T-helper 1 cell (primary cell): ENCODE measurements at places on chromosomes 16 and 17.
A peak's percentile ranks its signal among the peaks of the same experiment; 100 is the strongest.

GRCh38 chr17:34974794-34975785 is 5.2 kb upstream of the LIG3 start:
- no peak for DNase-seq

DNA sequence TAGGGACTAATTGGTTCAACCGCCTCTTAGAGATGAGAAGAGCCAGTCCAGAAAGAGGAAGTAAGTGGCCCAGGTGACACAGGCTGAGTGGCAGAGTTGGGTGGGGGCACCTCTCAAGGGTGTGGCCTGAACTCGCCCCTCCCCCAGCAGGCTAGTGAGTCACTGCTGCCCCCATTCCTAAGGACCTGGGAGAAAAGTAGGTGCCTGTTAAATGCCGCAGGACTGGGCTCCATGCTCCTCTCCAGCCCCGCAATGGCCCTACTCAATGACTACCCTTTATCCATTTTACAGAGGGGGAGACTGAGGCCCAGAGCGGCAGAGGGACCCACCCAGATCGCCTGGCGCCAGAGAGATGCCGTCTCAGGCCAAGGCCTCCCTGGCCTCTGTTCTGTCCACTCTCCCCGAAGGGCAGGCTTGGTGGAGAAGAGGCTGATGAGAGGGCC is 8.1 kb downstream of the TMEM235 start:
- no peak for DNase-seq

- DNase-seq: no peak
These were observed 3.4 kb upstream of the SEC14L5 start for GRCh38 chr16:4954714-4955113.

GRCh38 chr17:71396711-71397110 is 724.1 kb upstream of the SOX9 start:
- no peak for DNase-seq

DNA sequence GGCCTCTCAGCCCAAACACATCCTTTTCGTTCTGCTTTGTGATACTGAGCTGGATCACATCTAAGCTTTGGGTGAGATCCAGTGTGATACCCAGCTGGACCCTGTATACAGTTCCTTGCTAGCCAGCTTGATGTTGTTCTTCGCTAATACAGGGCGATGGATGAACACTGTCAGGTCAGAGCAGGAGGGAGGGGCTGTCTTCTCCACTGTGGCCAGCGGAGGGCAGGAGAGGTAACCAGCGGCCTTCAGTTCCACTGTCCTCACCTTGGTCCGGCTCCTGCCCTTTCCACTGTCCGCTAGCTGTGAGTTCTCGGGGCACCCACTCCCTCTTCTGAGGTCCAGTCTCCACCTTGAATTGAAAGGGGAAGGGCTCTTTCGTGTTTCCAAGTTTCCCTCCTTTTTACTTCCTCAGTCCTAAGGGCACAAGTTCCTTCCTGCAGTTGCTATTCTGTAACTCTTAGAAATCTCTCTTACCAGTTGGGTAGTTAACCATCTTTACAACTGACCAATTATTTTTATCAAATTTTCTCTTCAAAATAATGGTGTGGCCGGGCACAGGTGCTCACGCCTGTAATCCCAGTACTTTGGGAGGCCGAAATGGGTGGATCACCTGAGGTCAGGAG is 3.0 kb upstream of the ZNF213 start:
- DNase-seq: peak; percentile 55

- DNase-seq: no peak
These were observed 200.5 kb upstream of the NLRP1 start for GRCh38 chr17:5784791-5785190.

- DNase-seq: no peak
These were observed 158.9 kb upstream of the CIBAR2 start for GRCh38 chr16:85271198-85271597.

DNA sequence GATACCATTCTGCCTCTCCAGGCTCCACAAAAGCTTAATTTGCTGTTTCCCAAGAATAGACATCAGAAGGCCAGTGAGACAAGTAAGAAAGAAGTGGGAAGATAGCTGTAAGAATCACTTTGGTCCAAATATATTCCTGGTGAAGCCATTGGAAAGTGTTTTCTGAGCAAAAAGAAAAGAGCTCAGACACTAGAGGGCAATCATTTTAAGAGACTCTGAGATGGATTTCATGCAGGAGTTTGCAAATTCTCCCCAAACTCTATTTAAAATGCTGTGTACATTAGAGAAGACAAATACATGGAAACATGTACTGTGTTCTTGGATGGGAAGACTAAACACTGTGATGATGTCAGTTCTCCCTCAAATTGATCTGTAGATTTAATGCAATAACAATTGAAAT is 8.0 kb upstream of the SLC6A2 start:
- DNase-seq: no peak

GRCh38 chr17:28276011-28276410 is 43.0 kb upstream of the TMEM97 start:
- no peak for DNase-seq

- DNase-seq: peak; percentile 41
These were observed at the start of gene HOXB7 for GRCh38 chr17:48610282-48611211. Gene HOXB7 (minus strand): TSS chr17:48611017. CDS start chr17:48610918, 99 bp downstream.

DNA sequence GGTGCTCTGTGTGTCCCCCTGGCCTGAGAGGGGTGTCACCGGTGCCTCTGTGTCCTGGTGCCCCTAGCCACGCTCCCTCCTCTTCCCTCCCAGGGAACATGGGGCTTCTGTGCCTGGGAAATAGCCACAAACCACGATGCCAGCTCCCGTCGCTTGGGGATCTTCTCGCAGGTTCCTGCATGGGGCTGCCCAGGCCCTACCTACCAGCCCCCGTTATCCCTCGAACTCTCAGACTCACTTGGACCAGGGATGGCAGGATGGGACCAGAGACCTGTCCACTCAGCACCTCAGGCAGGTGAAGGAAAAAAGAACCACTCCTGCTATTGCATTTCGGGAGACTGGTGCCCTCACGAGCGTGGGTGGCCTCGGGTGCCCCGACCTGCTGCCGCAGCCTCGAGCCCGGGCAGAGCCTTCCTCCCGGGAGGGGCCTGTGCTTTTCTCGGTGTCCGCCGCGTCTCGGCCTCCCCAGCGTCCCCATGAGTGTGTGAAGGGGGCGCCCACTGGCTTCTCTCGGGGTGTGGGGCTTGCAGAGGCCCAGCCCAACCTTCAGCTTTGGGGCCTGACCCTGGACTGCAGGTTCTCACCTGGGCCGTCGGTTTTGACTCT is 41.0 kb upstream of the GNG13 start:
- no peak for DNase-seq

DNA sequence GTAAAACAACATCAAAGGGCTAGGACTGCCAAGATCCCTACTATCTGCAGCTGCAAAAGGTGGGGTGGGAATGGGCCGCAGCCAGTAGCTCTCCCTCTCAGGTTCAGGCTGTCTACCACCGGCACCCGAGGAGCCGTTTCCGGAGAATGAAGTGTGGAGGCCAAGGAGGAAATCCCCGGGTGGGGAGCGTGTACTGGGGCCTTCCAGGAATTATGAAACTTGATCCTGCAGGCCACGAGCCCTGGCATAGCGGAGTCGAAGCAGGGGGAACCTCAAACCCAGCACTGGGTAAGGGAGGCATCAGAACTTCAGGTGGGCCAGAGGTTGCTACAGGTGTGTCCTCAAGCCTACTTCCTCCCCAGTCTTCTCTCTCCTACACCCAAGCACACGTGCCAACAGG is 5.1 kb downstream of the INPP5K start:
- no peak for DNase-seq

- DNase-seq: no peak
These were observed 279.6 kb downstream of the HS3ST3B1 start for GRCh38 chr17:14580499-14580898.

- no peak for DNase-seq
These were observed 20.6 kb upstream of the SLC35G3 start for GRCh38 chr17:35214631-35215273.

- no peak for DNase-seq
These were observed 7.3 kb upstream of the IL34 start for GRCh38 chr16:70638814-70639792.

- DNase-seq: no peak
These were observed 128.5 kb downstream of the MRTFB start for GRCh38 chr16:14199624-14200023.

DNA sequence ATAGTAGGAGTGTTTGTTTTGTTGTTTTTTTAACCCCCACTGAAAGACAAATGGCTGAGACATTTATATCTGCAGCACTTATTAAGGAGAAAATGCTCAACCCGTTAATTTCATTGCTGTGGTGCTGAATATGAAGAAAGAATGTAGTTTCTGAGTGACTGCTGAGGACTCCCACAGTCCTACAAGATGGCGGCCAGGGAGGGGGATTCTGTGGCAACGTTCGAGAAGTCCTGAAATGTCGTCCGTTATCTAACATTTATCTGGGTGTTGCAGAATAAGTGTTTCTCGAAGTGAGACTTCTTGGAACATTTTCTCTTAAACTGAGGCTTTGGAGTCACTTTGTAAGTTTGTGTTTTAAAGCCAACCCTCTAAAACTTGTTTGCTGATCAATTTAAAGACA is 530.4 kb downstream of the XYLT1 start:
- DNase-seq: no peak

GRCh38 chr17:29078183-29079045 is 35.5 kb downstream of the PIPOX start:
- no peak for DNase-seq

GRCh38 chr17:80063830-80064585 is 27.6 kb downstream of the CCDC40 start:
- DNase-seq: no peak

- DNase-seq: no peak
These were observed 70.4 kb downstream of the USP32 start for GRCh38 chr17:60321336-60322055.

DNA sequence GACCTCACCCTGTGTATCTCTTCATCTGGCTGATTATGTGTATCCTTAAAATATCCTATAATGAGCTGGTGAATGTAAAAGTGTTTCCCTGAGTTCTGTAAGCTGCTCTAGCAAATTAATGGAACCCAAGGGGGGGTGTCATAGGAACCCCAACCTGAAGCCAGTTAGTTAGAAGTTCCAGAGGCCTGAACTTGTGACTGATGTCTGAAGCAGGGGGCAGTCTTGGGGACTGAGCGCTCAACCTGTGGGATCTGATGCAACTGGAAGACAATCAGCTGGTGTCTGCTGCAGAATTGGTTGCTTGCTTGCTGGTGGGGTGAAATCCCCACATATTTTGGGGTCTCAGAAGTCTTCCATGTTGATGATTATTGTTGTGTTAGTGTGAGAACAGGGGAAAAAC is 75.7 kb upstream of the NKD1 start:
- DNase-seq: no peak

DNA sequence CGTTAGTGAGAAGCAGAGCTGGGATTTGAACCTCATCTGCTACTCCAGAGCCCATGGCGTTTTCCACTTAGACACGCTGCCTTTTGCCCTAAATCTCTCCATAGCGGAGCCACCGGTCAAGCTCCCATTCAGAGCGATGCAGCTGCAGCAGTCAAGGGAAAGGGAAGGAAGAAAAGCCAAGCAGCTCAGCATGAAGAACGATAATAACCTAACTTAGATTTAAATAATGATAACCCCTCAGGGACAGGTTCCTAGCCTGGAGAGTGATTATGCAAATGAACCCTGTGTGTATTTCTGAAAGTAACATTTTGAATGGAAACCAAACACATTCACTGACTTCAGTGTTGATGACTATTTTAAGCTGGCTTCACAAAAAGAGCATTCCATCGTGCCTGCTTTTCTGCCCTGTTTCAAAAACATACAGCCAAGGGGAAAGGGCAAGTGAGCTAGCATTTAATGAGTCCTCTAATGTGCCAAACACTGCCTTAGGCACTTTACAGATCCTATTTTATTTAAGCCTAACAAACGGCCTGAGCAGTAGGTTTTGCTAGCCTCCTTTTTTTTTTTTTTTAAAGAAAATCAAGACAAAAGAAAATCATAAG is 798.3 kb downstream of the CDH8 start:
- DNase-seq: no peak

GRCh38 chr17:36850790-36851189 is 86.5 kb upstream of the LHX1 start:
- DNase-seq: no peak

DNA sequence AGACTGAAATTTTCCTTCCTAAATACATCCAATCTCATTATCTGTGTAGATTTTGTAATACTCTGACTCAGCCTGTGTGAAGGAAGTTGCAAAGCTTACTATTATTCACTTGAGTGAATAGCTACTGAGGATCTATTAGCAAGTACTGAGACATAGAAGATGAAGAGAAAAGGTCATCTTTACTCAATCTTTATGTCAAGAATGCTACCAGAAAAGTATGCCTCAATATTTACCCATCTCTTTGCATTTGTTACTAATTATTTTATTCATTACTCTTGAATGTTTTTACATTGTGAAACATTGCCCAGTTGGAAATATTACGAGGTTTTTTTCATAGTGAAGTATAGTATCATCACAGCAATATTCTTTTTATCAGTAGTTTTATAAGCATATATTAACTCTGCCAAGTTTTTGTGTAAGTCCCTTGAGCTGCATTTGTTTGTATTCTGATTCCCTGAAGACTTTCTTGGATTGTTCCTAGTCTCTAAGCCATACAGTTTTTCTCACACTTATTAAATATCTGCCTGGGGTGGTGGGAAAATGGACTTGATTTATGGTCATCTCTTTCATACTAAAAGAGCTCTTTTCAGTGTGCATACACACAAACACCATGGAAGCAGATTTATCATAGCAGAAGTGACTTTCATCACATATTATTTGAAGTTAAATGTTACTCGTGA is 110.4 kb downstream of the MRTFB start:
- DNase-seq: no peak

- DNase-seq: no peak
These were observed 1.5 kb upstream of the SPAG7 start for GRCh38 chr17:4969047-4969550.
